ENCODE measurements at places on chromosomes 7 and 10.

DNA sequence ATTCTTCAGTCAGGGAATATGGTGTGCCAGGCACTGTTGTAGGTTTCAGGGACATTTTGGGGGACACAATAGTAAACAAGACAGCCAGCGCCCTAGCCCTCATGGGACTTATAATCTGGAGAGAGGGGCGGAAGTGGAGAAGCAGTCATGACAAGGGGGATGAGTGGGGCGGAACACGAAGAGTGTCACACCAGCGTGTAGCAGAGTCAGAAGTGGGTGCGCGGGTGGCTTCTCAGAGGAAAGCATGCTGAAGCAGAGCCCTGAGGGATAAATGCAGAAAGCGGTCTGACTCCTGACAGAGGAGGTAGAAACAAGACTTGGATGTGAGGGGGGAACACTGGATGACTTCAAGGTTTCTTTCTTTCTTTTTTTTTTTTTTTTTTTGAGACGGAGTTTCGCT is 160.3 kb upstream of the LYZL2 start:
- no peak for DNase-seq

DNA sequence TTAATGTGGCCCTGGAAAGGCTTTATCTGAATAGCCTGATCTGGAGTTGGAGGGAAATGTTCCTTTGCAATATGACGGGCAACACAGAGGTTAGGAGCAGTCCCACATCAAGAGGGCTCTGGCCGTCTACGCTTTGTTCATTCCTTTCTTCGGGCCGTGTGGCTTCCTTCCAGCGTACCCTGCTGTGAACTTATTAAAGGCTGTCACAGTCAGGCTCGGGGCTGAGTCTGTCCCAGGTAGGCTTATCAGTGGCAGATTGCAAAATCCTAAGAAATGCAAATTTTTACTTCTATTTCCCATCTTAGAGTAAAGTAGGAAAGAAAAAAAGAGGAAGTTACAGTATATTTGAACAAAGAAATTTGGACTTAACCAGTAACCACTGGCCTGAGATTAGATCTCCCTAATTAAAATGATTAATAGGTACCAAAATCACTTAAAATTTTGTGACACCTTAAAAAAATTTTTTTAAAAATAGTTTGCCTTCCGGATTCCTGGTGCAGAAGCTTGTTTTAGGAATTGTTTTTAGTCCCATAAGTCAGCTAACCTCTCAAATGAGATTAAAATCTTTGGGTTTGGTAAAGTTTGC is 453.1 kb upstream of the MKI67 start:
- no peak for DNase-seq

DNA sequence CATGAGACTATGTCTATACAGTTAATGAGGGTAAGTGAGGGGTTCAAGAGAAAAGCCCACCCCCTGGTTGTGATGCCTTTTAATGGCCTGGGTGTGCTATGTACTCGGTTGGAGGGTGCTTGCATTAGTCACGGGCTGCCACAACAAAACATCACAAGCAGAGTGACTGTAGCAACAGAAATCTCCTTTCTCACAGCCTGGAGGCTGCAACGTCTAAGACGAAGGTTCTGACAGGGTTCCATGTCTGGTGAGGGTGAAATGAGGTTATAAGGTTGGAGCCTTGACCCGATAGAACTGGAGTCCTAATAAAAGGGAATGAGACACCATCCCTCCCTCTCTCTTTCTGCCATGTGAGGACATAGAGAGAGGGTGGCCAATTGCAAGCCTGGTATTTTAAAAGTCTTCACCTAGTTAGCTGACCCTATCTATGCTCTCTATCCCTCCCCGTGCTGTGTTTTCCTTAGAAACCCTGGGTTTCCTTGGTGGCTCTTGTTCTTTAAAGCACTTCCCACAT is 126.0 kb upstream of the GDF10 start:
- no peak for DNase-seq

- DNase-seq: no peak
These were observed 38.4 kb upstream of the GDF10 start for GRCh38 chr10:47261556-47261955.

- no peak for DNase-seq
These were observed 308.0 kb upstream of the KCND2 start for GRCh38 chr7:119964788-119965542.

DNA sequence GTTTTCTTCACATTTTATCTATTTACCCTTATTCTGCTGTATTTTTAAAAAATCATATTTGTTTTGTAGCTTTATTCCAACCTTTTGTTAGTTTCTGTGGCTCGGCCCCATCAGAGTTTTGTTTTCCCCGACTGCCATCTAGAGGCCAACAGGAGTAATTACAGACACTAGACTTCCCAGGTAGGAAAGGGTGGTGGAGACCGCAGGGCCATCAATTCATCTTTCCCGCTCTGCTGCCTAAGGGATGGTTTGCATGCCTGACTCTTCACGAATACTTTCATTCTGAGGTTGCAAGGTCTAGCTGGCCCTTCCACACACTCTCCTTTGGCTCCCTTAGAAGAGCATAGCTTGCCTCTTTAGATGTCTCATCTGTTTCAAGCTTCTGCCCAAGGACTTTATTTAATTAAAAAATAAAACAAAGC is 38.3 kb downstream of the LYZL2 start:
- DNase-seq: no peak

DNA sequence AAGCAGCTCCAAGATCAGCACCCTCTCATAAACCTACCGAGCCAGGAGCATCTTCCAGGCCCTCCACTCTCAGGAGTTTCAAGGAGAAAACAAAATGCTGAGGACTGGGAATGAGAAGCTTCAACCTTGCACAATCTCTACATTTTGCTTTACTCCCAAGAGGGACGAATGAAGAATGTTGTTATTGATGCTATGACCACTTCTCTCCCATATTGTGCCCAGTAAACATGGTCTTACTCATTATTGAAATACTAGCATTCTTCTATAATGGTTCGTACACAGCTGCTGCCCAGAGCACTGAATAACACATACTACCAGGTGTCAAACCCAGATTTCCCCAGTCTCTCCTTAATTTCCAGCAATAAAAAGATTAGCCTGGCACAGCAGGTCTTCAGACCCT is 63.4 kb upstream of the BET1 start:
- no peak for DNase-seq

- no peak for DNase-seq
These were observed 62.6 kb downstream of the ADK start for GRCh38 chr10:74213571-74214162.

- DNase-seq: no peak
These were observed 59.2 kb upstream of the KCNIP2 start for GRCh38 chr10:101902820-101903145.

- no peak for DNase-seq
These were observed 15.6 kb upstream of the SLC25A13 start for GRCh38 chr7:96337519-96337918.

GRCh38 chr10:76175533-76176165 is 744.2 kb downstream of the LRMDA start:
- DNase-seq: no peak

GRCh38 chr10:126439942-126440341 is 51.7 kb upstream of the ADAM12 start:
- no peak for DNase-seq

GRCh38 chr7:149773446-149774236 is at the start of gene ZNF467:
TSS of gene ZNF467 (minus strand) at chr7:149773588. CDS start at chr7:149771032, 2,556 bp downstream.
- DNase-seq: no peak

GRCh38 chr7:3399858-3400257 is 98.8 kb downstream of the SDK1 start:
- no peak for DNase-seq

GRCh38 chr7:23544913-23545354 is 13.2 kb upstream of the TRA2A start:
- no peak for DNase-seq

GRCh38 chr10:122087436-122087835 is 98.5 kb downstream of the TACC2 start:
- peak; percentile 42 for DNase-seq

GRCh38 chr10:45256246-45256645 is 59.2 kb downstream of the OR13A1 start:
- no peak for DNase-seq

DNA sequence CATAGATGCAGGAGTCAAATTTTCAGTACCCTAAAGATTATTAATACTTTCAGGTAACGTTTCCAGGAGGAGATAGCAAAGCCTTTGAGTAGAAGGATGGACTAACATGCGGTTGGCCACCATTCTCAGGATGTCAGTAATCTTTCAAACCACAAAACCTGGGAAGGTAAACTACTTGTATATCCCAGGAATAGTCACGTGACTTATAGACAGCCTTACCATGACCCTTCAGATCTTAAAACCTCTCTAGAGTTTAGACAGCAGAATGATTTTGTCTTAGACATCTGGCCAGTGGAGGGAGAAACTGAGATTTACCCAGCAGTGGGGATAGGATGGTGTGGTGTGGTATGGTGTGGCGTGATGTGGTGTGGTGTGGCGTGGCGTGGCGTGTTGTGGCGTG is 447.8 kb upstream of the GALNT17 start:
- no peak for DNase-seq

GRCh38 chr7:43362652-43363034 is 220.3 kb upstream of the STK17A start:
- no peak for DNase-seq

DNA sequence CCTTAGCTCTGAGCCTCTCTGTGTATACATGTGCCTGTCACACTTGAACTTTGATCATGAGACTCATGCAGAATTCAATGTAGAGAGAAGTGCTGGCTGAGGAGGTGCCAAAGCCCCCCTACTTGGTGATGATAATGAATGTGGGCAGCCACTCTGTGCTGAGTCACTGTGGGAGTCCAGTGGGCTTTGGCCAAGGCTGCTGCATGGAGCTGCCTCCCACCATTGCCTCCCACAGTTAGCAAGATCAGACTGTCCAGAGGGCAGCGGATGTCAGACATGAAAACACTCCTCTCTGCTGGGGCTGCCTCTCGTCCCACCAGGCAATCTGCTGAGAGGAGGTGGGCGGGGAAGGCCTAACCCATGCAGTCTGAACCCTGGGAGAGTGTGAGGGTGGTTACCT is 180.3 kb downstream of the SH2D4B start:
- no peak for DNase-seq

- no peak for DNase-seq
These were observed 452.0 kb downstream of the REEP3 start for GRCh38 chr10:63972949-63973827.

- DNase-seq: no peak
These were observed 126.2 kb upstream of the ZNF92 start for GRCh38 chr7:65247491-65247890.

GRCh38 chr7:80542398-80542797 is 30.5 kb upstream of the GNAT3 start:
- DNase-seq: no peak

DNA sequence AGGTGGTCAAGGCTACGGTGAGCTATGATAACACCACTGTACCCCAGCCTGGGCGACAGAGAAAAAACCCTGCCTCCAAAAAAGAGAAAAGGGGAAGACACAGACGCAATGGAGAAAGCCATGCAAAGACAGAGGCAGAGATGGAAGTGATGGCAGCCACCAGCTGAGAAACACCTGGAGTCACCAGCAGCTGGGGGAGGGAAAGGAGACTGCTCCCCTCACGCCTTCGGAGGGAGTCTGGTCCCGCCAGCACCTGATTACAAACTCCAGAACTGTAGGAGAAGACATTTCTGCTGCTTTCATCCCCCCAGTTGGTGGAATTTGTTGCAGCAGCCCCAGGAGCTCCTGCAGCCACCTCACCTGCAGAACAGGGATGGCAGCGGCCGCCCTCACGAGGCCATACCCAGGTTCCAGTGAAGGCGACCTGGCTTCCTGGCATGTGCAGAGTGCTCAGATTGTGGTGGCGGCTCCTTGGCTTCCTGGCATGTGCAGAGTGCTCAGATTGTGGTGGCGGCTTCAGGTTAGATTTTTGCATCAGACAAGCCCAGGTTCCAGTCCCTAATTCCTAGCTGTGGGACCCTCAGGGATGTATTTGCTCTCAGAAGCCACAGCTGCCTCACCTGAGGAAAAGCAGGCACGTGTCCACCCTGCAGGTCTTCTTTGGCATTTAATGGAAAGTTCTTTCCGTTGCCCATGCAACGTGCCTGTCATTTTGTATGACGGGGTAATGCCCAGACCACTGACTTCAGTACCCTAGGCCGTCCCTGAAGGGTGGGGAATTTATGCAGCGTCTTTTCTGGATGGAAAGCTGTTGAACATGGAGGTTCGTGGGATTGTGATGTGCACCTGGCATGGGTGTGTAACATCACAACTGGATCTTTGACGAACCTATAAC is 182.9 kb downstream of the EBF3 start:
- no peak for DNase-seq

DNA sequence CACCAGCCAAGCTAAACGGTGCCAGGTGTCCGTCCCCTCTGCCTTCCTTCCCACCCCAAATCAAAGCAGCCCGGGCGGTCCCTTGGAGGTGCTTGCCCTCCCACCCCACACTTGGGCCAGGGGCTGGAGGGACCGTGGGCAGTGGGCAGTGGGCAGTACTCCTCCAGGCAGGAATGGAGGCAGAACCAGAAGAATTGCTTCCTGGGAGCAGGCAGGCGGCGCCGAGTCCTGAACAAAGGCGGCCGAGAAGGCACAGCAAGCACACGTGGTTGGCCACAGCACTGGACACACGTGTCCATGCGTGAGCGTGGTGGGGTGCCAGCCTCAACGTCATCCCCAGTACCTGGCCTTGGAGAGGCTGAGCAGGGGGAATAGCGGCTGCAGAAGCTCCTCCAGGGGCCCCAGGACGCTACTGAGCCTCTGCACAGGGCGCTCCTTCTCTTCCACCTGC is 48.4 kb upstream of the NKX6-2 start:
- DNase-seq: no peak

DNA sequence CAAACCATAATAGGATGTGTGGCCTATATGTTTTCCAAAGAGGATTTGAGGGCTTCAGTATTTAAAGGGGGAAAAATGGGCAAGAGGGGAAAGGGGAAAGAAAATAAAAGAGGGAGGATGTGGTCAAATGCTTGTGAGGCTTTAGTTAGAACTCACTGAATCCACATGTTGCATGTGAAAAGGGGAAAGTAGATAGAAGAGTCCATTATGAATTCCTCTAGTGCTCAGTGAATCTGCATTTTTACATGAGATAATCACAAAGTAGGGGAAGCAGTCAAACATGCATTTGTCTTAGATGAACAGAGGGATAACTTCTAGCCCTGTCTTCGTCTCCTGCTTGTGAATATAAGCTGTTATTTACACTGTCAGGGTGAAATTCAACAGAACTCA is 24.6 kb upstream of the AKAP9 start:
- no peak for DNase-seq

DNA sequence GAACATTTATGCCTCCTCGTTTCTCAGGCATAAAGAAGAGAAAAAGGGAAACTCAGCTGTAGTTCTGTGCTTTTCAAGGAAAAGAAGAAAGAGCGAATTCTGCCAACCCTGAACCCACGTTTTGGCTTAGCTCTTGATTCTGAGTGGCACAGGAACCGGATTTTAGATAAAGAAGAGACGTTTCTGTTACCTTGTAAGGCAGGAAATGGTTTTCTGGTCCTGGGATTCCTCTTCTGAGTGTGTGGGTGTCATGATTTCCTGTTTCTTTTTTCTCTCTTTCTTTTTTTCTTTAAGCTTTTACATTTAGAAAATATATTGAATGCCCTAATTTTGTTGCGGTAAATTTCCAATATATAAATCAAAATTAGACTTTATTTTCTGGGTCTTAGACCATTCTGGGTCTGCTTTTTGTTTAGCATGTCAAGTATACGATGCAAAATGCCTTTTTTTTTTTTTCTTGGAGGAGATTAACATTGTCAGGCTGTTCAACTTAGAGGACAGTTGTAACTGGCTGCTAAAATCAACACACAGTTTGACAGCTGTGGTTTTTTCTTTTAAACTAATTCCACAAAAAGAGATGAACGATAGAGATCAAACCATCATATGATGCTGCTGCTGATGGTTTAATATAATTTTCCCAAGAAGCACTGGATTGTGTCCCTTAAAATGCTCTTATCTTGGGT is 190.8 kb downstream of the GATA3 start:
- no peak for DNase-seq

GRCh38 chr7:5758286-5758685 is 23.2 kb downstream of the RNF216 start:
- DNase-seq: no peak
